ENCODE measurements at places on chromosomes 3 and 15. TPM values are rescaled to one million over a fixed set of nuclear protein-coding genes. Genes with fewer than 3 reads are reported as not detected.

CISH gene
- total RNA-seq, result 0.81 TPM

NRROS gene
- 0.42 TPM for total RNA-seq

CD200 gene
- 0.15 TPM for total RNA-seq

SGO1 gene
- total RNA-seq, result 21.0 TPM

- peak; percentile 49 for DNase-seq
These were observed 14.3 kb downstream of the ARL8B start for GRCh38 chr3:5136211-5136918.

DNA sequence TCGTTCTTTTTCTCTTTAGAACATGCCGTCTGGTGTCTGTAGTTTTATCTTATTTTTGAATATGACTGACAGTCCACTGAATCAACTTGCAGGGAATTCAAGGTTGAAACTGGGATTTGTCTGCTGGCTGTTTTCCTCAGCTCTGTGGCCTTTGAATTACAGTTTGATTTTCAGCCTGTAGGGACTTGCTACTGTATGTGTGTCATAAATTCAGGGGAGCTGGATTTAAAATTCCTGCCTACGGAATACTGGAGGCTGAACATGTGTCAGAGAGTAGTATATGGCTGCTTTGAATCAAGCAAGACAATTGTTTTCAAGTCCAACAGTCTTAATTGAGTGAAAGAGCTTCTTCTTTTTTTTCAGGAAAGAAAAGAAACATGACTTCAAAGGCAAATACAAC, 33.9 kb downstream of the RARB start:
- no peak for DNase-seq

ERICH6 gene
- total RNA-seq, result 0.07 TPM

- DNase-seq, result no peak
These were observed 64.8 kb downstream of the SMAD3 start for GRCh38 chr15:67130166-67130565.

- no peak for DNase-seq
These were observed 45.0 kb downstream of the IQSEC1 start for GRCh38 chr3:13028010-13028821.

MUC20 gene
- not detected for total RNA-seq

DNA sequence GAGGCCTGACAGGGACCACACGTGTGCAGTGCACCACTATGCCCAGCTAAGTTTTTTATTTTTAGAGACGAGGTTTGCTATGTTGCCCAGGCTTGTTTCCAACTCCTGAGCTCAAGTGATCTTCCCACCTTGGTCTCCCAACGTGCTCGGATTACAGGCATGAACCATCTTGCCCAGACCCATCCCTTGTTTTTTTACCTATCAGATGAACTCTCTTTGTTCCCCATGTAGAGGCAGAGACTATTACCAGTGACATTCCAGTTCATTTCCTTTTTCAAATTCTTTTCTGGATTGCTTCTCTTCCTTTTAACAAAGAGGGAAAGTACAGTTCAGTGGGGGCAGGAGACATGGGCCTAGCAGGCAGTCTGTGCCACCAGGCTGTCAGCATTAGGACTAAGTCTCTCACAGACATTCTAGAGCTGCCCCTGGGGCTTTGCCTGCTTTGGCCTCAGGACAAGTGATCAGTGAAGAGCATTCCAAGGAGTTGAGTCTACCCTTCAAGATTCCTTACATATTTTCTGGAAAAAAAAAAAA, 103.5 kb upstream of the SLC7A14 start:
- peak; percentile 99 for DNase-seq

TUSC7 gene
- total RNA-seq, result not detected

COL6A5 gene
- total RNA-seq, result not detected

- peak; percentile 99 for DNase-seq
These were observed 161.9 kb downstream of the FNDC3B start for GRCh38 chr3:172201136-172201869.

Measured in M059J (cell line).